Naive thymus-derived CD8-positive, alpha-beta T cell (primary cell): ENCODE measurements at places on chromosomes 11 and 22. TPM values are rescaled to one million over a fixed set of nuclear protein-coding genes. Genes with fewer than 3 reads are reported as not detected.

DNA sequence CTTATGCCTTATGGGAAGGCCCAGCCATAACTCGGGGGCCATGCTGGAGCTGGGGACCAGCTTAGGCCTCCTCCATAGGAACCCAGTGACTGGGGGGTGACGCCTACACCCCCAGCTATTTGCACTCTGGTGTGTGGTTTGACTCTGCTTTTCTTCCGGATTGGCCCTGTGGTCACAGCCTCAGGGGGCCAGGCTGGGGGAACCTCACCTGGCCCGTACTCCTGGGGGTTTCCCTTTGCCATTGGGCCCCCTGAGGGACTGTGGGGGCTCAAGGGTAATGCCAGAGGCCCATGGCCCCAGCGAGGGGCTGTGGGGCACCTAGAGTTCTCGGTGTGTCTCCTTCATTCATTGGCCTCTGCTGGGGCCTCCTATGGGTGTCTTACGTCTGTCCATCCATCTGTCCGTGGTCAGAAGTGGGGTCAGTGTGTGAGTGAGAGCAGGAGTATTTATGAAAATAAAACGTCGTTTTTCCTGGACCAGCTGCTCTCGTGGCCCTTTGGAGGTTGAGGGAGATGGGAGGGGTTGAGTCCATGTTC is 6.3 kb upstream of the SH3BP1 start:
- peak; percentile 76 for DNase-seq

DNA sequence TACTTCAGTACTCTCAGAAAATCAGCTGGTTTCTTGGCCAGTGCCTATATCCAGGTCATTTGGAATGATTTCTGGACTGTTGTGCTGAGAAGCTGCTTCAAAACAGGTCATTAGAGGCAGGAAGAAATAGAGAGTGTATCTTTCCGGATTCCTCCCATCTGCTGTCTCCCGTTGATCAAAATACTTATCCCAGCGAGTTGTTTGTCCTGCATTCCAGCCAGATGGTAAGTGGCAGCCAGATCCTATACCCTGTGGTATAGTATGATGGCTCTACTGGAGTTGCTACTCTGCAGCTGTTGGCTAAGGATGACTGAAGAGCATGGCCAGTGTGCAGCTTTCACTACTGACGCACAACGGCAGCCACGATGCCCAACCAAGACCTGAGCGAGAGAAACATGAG is 560.9 kb upstream of the ANO5 start:
- DNase-seq, result no peak

PDGFD gene
- 0.44 TPM for total RNA-seq

RAB30 gene
- total RNA-seq, result 28.1 TPM

DNA sequence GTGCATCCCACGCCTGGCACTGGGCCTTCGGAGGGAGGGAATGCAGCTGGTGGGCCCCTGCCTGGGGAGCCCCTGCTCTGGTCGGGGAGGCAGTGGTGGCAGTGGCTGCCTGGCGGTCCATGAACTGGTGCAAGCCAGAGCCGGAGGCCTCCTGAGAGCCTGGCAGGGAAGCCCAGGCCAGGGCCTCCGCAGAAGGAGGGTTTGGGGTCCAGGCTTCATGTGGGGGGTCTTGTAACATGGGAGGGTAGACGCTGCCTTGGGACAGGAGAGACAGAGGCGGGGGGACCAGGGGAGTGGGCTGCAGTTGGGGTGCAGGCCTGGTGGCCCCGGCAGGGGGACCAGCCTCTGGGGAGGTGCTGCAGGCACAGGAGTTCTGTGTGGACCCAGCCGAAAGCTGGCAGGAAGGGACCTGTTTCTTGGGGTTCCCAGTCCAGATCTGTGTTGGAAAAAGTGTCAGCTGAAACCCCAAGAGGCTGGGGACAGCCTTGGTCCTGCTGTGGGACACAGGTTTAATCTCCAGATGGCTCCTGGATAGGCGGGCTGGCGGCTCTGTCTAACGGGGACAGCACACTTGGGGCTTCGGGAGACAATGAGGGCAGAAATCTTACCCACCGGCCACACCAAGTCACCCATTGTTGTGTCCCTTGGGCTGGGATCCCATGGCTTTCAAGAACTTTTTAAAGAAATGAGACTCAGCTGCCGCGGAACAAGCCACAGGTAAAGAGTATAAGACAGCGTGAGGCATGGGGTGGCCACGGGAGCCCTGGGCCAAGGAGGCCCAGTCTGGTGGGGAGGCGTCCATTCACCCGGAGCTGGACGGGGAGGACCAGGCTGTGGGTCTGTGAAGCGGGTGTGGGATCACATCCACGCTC is 73.5 kb downstream of the KCNQ1 start:
- DNase-seq, result no peak

SYT9 gene
- total RNA-seq, result not detected

GRCh38 chr11:68036141-68036716 is 2.6 kb upstream of the TCIRG1 start:
- no peak for DNase-seq

DNA sequence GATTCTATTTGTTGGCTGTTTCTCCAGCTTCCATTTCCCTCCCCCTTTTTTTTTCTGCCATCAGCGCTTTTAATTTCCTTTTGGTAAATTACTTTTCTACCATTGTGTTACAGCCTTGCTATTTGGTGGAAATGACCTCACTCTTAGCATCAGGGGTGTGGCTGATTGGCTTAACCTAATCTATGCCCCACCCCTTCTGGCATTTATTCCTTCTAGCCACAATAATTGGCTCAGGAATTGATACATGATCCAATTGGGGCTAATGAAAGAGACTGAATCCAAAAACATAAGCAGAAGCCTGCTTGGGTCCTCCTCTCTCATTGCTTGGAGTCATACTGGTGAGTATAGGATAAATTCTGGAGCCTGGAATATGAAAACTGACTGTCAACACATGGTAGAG is 402.4 kb upstream of the LRRC4C start:
- DNase-seq, result no peak

SEZ6L gene
- not detected for total RNA-seq

FGF4 gene
- total RNA-seq, result not detected

DNA sequence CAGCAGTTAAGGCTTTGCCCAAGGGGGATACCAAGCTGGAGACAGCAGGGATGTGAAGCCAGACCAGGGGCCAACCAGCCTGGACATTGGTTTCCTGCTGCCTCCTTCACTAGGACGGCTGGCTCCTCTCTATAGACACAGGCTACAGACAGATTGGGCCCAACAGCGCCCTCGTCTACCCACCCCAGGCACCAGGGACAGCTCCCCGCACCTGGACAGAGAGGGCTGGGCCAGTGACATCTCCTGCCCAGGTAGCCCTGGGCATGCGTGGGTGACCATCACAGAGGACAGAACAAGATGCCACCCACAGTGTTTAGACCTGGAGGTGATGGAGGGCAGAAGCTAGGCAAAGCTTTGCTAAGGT is 1.2 kb downstream of the DKK3 start:
- DNase-seq, result no peak

- DNase-seq, result no peak
These were observed 12.2 kb downstream of the SLC43A3 start for GRCh38 chr11:57414612-57415212.

- DNase-seq, result no peak
These were observed 2.5 kb upstream of the DNAL4 start for GRCh38 chr22:38796262-38796957.

MYBPC3 gene
- total RNA-seq, result 0.16 TPM

DNA sequence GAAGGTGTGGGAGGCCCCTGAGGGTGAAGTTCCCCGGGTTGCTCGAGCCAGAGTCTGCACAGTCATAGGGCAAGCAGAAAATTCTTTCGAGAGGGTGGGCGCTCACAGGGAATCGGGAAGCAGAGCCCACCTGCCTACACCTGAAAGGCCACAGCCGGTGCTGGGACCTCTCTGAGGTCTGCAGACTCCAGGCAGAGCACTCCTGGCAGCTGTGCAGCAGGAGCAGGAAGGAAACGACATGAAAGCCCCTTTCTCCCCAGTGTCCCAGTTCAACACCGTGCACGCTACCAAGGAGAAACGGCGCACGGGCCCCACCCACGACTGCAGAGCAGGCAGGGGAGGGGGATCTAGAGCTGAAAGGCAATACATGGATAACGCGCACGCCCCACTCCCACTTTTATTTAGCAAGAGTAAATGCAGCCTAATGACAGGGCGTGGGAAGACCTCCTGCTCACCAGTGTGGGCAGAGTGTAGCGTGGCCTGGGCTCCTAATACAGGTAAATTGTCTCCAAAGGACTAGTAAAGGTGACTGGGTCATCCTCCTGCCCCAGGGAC is 13.5 kb downstream of the DHCR7 start:
- DNase-seq, result no peak

RAPSN gene
- total RNA-seq, result 1.5 TPM

DNA sequence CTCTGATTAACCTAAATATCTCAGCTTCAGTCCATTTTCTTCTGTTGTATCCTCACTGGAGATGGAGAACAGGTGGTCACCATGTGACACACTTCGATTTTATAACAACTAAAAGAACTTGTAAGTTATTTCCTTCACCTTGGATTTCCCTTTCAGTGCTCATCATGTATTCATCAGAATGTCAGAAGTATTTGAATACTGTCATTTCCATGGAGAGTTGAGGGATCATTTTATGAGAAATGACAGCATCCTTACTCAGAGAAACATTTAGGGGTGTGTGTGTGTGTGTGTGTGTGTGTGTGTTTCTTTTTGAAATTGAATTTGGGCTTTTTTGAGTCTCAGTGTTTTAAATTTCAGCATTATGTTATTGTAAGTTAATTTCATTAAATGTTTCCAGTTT is 205.8 kb downstream of the ARHGAP42 start:
- DNase-seq, result no peak

DNA sequence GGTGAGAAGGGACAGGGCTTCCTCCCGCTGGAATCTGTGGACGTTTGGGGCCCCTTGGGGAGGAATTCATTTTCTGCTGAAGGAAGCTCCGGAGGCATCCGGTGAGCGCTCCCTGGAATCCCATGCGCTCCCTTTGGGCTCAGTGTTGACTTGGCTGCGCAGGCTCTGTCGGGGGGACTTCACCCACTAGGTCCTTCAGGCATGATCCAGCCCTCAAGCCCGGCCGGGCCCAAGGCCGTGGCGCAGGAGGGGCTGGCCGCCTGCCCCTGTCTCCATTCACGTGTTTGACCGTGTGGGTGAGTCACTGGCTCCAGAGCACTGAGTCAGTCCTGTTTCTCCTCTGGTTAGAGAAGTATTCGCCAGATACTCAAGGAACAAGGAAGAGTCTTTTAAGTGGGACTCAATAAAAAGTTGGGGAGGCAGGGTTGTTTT is 1.4 kb downstream of the CTTN start:
- no peak for DNase-seq

DNA sequence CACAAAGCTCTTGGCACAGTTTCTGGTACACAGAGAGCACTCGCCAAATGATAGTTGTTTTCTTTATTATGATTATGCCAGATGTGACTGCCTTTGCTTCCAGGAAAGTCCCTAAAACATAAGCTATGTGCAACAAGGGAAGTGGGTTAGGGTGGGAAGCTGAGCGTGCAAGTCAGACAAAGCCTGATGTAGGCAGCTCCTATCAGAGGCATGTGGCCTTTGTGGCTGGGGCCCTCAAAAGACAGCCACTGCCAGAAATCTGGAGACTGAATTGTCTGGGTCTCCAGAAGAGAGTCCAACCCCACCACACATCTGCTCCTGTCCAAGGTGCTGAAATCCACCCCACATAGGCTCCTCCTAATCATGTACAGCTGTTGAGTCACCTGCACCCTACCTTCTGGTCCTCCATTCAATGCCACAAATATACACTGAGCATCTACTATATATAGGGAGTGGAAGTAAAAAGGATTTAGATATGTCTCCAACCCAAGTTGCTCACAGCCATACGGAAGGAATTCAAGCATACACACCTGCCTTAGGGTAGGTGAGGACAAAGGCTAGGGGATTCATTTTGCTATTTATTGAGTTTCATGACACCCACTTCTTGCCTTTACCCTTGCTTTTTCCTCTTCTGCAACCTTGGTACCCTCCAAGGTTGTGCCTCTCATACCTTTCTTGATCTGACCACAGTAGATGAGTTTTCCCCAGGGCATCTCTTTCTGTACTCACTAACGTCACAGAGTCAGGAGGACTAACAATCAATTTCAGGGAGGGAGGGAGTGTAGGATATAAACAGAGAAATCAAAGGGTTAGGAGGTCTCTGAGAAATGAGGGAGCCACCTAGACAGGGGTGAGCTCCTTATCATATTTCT is 12.4 kb downstream of the SEC14L3 start:
- peak; percentile 10 for DNase-seq

DNA sequence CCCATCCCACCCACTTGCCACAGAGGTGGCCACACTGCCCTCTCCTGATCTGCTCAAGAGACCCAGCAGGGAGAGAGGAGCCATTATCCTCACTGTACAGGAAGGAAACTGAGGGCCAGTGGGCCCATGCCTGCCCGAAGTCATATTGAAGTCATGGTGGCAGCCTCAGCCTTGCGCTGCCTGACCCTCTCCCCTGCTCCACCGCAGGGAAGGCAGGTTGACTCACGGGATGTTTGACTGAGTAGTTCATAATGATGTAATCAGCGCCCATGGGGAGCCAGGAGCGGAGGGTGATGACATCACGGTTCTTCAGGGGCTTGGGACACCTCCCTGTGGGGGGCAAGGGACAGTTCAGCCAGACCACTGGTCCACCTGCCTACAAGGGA is 6.1 kb upstream of the ARAP1 start:
- no peak for DNase-seq

GRCh38 chr11:19345519-19345847 is 104.7 kb upstream of the E2F8 start:
- no peak for DNase-seq

- DNase-seq, result no peak
These were observed 11.2 kb downstream of the GUCD1 start for GRCh38 chr22:24543679-24544243.

DNA sequence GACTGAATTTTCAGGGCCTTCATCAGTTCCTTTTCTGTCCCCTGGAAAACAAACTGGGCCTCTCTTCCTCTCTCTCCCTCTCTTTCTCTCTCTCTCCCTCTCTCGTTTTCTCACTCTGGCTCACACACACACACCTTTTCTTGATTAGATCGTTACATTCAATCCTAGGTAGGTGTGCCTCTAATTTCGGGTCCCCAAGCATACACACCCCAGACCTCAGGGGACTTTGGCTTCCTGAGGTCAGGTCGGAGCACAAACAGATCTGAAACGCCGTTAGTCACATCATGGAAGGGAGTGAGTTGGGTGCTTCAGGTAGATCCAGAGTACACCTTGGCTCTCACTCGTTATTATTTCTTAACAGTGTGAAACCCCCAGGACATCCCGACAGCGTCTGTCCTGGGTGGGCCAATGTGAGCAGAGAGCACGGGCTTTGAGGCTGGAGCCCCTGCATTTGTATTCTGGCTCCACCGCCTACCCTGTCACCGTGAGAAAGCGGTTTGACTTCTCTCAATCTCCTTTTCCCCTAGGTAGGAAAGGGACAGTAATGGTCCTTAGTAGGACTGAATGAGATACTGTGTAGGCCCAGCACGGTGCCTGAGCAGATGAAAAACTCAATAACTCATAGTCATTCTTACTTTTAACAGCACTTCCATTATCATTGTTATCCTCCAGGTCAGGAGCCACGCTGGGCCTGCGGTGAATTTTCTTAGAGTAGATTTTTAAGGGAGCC is 37.3 kb upstream of the POU2AF1 start:
- no peak for DNase-seq

RIMBP3C gene
- 3.2 TPM for total RNA-seq
